ENCODE measurements at places on chromosomes 11 and 22.

GRCh38 chr22:29877620-29878019, 5.4 kb upstream of the MTMR3 start:
- no peak for DNase-seq

GRCh38 chr22:46366327-46366731, 30.8 kb downstream of the TRMU start:
- no peak for DNase-seq

DNA sequence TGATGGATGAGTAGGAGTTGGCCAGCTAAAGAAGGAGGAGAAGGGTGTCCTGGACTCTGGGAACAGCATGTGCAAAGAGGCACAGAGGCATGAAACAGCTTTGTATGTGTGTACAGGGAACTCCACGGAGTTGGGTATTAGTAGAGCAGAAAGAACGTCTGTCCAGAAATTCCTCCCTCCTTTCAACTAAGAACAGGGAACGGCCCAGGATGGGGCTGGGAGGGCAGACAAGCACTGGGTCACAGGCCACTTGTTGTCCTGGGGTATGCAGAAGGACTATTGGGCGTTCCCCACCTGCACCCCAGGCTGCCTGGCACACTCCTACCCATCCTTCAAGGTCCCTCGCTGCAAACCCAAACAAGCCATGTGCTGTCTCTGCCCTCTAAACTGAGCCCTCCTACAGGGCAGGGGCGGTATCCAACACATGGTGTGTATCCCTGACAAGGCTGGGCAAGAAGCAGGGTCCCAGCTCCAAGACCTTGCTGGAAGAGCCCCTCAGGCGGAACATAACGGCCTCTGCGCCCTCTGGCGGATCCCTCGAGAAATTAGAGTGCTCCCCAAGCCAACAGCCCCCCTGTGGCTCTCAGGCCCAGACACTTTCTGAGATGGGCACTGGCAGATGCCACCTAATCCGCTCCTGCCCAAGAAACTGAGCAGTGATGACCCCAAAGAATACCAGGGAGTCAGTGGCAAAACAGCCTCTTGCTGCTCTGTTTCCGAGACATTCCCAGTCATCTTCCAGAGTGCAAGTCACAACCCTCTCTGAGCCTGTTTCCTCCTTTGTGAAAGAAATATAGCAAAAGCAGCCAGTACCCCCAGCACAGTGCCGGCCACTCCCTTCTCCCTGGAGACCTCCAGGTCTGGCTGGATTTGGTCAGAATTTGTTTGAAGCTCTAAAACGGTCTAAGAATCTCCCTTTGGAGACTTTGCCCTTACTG, 1.6 kb upstream of the ELFN2 start:
- DNase-seq: peak; percentile 26

DNA sequence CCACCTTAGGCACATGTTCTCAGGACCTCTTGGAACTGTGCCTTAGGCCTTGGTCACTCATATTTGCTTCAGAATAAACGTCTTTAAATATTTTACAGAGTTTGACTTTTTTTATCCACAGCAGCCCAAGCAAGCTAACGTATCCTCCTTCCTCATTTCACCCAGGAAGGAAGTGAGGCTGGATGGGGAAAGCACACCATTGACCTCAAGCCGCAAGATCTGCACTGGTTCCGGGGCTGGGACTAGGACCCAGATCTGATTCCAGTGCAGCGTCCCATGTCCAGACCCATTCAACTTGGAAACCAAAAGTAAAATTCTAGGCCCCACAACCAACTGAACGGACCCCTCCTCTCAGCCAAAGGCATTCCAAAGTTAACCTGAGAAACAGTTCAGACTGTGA, 2.4 kb upstream of the LGALS12 start:
- no peak for DNase-seq

All from CMK (cell line).